ENCODE measurements at places on chromosomes 16 and 17.

DNA sequence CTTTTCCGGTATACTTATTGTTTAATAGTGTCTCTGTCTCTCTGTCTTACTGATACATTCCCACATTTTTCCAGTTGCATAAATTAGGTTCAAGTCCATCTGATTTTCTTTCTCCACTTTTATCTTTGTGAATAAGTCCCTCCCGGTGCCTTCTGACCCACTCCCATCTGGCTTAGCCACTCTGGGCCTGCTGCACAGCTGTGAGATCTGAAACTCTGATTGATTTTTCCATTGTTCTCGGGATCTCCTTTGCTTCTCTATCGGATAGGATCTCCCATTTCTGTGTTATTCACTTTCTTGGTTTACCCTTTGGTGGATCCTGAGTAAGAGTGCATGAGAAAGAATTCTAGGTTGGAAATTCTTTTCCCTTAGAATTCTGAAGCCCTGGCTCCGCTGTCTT, 8.6 kb downstream of the UTP4 start:
- no peak for DNase-seq

GRCh38 chr16:84610376-84610775, 7.5 kb downstream of the COTL1 start:
- no peak for DNase-seq

DNA sequence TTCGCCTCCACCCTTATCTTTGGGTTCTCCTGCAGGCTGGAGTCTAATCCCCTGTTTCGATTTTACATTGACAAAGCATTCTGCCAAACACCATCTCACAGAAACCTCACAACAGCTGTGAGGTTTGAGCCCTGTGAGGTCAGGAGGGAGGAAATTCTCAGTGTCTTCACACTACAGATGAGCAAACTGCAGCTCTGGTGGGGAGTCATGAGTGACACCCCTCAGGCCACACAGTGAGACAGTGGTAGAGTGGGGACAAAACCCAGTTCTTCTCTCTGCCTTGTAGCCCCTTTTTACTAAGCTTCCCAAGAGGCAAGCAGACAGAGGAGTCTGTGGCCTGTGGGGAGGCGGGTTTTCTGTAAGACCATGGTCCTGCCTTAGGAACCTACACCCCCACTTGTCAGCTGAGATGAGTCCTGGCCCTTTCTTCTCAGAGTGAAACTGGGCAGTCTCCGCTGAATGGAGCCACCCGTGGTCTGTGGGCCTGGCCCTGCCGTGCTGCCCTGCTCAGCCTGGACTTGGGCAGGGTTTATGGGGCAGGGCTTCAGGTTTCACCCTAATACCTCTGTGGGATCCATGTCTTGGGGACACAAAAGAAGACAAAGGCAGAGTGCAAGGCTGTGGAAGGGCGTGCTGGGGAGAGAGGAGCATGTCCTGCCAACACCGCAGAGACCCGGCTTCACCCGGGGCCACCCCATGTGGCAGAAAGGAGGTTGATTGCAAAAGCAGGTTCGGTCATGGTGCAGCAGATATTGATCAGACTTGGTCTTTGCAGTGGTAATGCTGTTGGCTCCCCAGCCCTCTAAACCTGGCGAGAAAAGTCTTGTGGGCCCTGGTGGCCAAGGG, 59.0 kb downstream of the ABR start:
- no peak for DNase-seq

DNA sequence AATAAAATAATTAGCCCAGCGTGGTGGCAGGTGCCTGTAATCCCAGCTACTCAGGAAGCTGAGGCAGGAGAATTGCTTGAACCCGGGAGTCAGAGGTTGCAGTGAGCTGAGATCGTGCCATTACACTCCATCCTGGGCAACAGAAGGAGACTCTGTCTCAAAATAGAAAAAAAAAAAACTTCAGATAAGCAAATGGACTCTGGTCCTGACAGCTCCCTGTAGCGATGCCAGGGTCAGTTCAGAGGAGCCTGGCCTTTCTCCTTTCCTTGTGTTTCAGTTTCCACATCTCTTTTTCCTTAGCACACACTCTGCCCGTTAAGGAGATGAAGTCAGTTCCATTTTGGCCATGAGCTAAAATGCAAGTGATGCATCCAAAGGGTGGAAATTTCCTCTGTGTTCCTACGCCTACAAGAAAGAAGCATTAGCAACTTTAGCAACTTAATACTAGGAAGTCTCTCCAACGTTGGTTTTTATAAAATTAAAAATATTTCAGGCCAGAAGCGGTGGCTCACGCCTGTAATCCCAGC, 11.6 kb upstream of the GRB2 start:
- DNase-seq, result no peak

DNA sequence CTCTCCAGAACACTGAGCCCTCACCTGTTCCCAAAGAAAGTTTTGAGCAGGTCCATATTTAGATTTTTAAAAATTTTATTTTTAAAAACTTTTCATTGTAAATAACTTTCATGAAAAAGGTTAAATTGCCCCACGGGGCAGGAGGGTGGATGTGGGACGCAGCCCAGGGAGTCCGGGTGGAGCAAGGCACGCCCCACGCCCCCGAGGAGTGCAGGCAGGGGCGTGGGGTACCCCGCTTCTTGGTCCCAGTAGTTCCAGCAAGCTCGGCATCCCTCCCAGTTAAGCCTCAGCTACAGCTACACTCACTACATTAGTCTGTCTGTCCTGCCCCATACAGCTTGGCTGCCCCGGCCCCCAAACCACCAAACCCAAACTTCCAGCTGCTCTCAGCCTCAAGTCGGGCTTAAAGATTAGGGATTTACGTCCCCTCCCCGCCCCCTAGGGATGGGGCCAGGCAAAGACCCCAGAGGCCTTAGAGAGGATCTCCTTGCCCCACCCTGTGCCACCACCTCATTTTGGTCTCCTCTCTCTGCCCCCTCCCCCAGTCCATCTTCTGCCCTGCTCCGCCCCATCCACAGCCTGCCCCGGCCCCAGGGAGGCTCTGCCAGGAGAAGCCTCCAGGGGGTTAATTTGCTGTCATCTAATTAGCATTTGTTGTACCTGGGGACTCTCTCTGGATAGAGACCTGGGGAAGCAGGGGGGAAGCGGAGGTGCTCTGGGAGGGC, 4.6 kb downstream of the FOXJ1 start:
- DNase-seq, result peak; percentile 12

DNA sequence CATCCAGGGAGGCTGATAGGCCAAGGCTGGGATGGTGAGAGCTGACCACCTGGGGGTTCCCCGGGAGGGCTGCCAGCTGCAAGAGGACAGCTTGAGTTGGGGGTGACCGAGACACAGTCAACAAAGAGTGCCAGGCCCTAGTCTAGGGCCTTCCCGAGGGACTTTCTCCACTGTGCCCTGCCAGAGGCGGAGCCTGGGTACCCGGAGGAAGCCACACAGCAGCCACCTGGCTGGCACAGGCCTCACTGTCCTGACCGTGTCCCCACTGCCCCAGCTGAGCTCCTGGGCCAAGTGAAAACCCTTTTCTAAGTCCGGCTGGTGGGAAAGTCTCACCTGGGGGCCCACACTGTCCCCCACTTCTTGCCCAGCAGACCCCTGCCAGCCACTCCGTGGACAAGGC, 71.9 kb upstream of the GSE1 start:
- DNase-seq, result no peak

- peak; percentile 30 for DNase-seq
These were observed at the start of gene DDX19B for GRCh38 chr16:70298988-70299938. Gene DDX19B, plus strand, starts transcription at chr16:70299186. Its CDS starts 112 bp downstream, at chr16:70299298.

- DNase-seq, result no peak
These were observed 27.4 kb downstream of the MYH11 start for GRCh38 chr16:15829460-15829859.

DNA sequence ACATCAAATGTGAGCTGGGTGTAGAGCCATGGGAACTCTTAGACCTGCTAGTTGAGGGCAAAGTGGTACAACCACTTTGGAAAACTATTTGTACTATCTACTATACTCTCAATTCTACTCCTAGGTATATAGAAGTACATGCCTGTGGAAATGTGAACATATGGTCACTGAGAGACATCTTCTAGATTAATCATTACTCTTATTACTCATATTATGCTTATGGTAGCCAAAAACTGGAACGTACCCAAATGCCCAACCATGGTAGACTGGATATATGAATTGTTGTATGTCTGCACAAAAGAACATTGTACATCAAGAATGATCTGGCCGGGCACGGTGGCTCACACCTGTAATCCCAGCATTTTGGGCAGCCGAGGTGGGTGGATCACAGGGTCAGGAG, 2.7 kb downstream of the WDR45B start:
- DNase-seq, result no peak

GRCh38 chr16:84220851-84221250, 19.0 kb downstream of the KCNG4 start:
- no peak for DNase-seq

- DNase-seq, result no peak
These were observed 27.7 kb upstream of the RASD1 start for GRCh38 chr17:17523731-17524490.

- DNase-seq, result no peak
These were observed 13.3 kb downstream of the TBKBP1 start for GRCh38 chr17:47707056-47707804.

DNA sequence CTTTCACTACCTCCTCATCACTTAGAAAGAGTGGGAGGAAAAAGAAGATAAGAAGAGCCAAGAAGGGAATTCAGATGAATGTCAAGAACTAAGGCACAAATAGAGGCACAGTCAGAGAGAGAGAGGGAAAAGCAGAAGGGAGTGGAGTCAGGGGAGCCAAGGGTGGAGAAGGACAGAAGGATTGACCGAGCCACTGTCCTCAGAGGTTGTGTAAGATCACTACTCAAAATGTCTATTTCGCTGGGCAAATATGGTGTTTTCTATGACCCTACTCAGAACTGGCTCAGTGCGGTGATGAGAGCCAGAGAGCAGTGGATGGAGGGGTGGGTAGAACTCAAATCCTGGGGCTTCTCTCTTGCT, 139.2 kb upstream of the HS3ST2 start:
- DNase-seq, result no peak

DNA sequence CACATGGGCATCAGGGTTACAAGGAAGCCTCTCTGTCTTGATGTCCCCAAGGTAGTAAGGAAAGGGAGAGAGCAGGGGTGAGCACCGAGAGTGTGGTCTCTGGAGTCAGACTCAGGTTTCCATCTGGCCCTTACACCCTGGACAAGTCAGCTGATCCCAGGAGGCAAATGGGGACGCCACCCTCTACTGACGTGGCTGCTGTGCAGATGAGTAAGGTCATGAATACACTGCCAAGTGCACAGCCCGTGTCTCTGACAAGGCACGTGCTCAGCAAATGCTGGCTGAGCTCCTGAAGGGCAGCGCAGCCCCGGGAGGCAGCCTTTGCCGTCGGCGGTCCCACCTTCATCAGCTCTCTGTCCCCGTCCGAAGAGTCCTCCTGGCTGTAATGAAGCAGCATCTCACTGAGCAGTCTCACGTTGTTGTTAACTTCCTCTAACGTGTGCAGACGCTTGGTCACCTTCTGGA, 19.4 kb downstream of the GGA3 start:
- DNase-seq, result no peak

- DNase-seq, result no peak
These were observed 92.3 kb downstream of the WNT3 start for GRCh38 chr17:46726206-46726605.

DNA sequence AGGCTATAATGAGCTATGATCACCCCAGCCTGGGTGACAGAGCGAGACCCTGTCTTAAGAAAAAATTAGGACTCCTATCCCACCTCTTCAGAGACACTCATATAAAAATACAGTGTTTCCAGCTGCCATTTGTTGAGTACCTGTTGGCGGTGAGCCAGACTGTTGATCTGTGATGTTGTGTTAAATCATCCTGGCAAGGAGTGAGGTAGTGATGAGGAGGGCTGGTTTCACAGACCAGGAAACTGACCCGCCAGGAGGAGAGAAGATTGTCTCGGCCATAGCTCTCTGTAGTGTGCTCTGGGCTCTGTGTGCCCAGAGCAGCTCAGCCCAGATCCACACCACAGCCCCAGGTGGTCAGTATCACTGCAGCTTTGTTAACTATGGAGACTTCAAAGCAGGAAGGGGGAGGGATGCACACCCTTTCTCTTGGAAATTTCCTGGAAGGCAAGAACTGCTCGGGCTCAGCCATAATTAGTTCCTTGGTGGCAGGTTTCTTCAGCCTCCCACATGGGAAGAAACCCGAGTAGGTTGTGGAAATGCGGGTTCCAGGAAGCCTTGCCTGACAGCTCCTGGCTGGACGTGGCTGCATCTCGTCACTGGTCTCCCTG, 343.0 kb downstream of the SNX29 start:
- no peak for DNase-seq

GRCh38 chr17:50218771-50219315, 17.4 kb upstream of the COL1A1 start:
- DNase-seq, result no peak

- peak; percentile 1 for DNase-seq
These were observed 2.7 kb downstream of the MPRIP start for GRCh38 chr17:17044846-17045561.

DNA sequence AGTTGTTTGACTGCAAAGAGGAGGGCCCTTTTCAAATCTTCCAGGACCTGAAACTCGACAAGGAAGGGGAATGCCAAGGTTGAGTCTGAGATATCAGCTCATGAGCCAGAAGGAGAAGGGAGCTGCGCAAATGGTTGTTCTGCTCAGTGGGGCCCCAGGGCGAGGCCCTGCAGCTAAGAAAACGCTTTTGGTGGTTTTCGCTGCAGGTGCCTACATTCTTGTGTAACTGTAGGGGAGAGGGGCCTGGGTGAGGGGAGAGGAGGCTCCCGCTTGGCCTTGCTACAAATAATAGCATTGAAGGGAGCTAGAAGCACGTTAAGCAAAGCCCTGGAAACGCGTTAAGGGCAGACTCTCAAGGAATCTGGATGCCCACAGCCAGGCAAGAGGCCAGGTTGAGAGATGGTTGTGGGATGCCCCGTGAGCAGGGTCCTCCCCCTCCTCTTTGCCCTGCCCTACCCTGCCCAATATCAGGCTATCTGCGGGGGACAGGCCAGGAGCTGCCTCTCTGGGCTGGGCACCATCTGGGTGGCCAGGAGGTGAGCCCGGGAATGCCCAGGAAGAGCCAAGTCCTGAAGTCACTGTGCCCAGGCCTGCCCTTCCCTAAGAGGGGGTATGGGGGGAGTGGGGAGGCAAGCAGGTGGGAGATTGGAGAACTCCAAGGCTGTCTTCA, 21.9 kb downstream of the GPR142 start:
- DNase-seq, result no peak

GRCh38 chr17:56284482-56284881, 131.2 kb downstream of the ANKFN1 start:
- no peak for DNase-seq

DNA sequence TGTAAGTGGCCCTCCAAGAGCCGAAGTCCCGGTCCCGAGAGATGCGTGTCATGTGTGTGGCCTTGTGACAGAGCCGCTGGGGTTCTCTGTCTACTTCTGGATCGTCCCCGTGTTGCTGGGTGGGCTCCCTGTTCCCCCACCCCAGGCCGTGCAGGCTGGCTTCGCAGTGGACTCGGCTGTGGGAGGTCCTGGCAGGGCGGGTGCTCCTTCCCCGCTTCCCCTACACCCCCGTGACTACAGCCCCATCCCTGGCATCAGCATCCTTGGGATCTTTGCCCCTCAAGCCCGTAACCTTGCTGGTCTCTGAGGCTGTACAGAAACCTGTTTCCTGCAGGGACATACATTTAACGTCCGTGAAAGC, 136.3 kb downstream of the BANP start:
- DNase-seq, result no peak

Data from NCI-H526 treated with DMSO at 0.1 percent for 48 hours (cell line).